SW 1271 (cell line): ENCODE measurements at places on chromosomes 13 and 19.

GRCh38 chr13:23279321-23279720 lies 98.5 kb downstream of the SGCG start:
- no peak for DNase-seq

- no peak for DNase-seq
These were observed 3.6 kb downstream of the ARHGAP45 start for GRCh38 chr19:1070576-1070930.

- no peak for DNase-seq
These were observed 144.1 kb downstream of the PRR20E start for GRCh38 chr13:57311009-57311586.

GRCh38 chr19:56308792-56309191 lies 5.8 kb downstream of the ZSCAN5A start:
- DNase-seq: no peak

DNA sequence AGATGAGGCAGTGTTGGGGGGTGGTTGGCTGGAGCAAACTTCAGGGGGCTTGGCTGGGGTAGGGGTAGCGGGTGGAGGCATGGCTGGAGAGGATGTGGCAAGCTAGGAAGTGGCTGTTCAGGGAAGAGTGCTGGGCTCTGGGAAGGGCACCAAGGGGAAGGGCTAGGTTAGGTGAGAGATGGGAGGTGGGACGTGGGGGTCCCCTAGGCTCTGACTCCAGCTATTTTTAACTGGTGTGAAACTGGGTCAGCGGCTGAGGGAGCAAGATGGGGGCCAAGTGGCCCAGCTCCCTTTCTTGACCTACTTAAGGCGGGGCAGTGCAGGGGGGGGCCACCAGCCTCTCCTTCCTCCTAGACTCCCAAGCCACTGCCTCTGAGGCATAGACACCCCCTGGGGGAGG lies 7.3 kb downstream of the KCNC3 start:
- no peak for DNase-seq

DNA sequence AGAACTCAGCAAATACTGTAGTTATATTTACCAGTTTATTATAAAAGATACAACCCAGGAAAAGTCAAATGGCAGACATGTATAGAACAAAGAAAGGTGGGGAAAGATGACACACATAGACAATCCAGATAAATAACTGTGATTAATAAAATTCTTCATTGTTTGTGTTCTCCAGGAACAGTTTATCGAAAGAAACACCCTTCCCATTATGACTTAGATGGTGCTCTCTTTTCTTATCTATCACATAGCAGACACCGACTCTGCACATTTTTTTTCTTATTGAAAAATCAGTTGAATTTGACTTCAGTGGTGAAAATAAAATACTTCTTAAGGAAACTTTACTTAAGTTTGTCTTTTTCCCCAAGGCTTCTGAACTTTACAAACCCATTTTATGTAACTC lies 6.2 kb downstream of the ZNF708 start:
- no peak for DNase-seq

GRCh38 chr13:102309110-102309509 lies 92.7 kb downstream of the FGF14 start:
- DNase-seq: no peak

DNA sequence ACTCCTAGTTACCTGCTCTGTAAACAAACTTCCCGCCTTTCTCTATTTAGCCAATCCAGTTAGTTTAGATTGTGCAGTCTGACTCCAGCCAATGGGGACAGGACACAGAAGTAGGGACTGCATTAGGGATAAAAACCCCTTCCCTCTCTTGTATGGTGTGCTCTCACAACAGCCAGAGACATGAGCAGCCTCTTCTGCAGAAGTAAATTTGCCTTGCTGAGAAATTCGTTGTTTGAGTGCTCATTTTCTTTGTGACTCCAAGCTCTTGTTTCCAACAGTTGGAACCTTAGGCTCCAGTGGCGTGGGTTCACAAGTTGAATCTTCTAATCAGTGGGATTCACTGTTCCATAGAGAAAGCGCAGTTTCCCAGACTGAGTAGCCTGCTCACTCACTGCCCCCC lies 66.1 kb downstream of the ZNF93 start:
- DNase-seq: no peak

DNA sequence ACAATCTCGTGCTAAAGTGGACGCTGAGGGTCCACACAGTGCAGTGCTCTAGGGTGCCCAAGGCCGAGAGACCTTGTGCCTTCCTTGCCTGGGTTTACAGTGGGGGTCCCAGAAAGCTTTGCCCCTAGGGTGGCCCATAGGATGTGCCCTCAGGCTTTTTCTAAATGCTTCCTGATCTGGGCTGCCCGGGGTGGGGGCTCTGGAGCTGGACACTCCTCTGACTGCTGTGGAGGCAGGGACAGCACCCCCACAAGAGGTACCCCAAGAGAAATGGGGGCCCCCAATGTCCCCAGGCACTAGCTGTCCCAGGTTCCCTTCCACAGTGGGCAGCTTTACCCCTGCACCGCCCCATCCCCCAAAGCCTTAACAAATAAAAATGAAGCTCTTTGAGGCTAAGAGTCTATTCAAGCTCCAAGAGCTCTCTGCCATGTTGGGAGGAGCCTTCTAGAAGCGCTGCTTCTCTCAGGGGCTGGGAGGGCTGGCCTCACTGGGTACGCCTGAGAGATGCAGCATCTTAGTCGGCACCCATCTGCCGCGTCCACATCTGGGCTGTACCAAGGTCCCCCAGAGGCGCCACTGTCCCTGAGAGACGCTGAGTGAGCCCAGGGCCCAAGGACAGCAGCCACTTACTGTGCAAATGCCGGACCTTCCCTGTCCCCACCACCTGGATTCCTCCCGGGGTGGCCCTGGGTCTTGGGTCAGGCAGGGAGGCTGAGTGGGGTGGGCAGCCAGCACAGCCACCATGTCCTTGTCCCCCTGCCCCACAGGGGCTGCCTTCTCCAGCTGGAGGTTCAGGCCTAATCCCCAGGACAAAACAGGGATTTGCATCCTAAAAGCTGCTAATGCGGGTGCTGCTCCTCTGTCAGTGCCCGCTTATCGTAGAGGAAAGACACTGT lies 27.4 kb downstream of the CEBPA start:
- DNase-seq: no peak
